ENCODE measurements at places on chromosomes 3 and 15.
A peak's percentile ranks its signal among the peaks of the same experiment; 100 is the strongest.

DNA sequence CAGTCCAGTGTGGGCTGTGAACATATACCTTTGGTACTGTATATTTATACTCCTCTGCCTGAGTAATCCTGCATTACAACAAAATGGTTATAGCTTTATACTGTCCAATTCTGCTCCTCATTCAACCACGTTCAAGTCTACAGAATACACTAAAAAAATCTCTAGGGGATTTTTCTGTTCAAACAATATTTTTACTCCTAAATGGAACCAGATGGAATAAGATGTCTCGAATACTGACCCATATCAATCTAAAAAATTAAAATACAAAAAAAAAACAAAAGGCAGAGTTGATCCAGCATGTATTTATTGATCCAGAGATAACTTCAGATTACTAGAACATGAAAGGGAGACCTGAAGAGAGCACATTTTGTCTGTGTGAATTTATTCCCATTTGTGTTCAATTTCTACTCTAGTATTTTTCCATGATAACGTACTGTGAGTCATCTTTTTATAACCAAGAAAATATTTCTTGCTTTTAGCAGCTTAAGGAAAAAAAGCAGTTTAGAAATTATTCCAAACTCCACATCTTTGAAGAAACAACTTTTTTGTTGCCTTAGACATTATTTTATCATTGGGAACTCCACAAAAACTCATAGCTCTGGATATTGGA lies 910.7 kb downstream of the TBL1XR1 start:
- H3K36me3 ChIP-seq = no peaks in the 10 kb centered on the region
- no peak overlapping the region for H3K27ac ChIP-seq
- H3K4me3 ChIP-seq = no peak overlapping the region
- H3K4me1 ChIP-seq = no peaks in the 10 kb centered on the region
- no peaks in the 10 kb centered on the region for H3K27me3 ChIP-seq
- DNase-seq = no peak

- H3K4me1 ChIP-seq = no peaks in the 10 kb centered on the region
- H3K36me3 ChIP-seq = no peaks in the 10 kb centered on the region
- DNase-seq = peak; percentile 20
- no peak overlapping the region for H3K4me3 ChIP-seq
- no peaks in the 10 kb centered on the region for H3K27me3 ChIP-seq
Measured at GRCh38 chr3:115758076-115758763, 134.9 kb downstream of the GAP43 start.

DNA sequence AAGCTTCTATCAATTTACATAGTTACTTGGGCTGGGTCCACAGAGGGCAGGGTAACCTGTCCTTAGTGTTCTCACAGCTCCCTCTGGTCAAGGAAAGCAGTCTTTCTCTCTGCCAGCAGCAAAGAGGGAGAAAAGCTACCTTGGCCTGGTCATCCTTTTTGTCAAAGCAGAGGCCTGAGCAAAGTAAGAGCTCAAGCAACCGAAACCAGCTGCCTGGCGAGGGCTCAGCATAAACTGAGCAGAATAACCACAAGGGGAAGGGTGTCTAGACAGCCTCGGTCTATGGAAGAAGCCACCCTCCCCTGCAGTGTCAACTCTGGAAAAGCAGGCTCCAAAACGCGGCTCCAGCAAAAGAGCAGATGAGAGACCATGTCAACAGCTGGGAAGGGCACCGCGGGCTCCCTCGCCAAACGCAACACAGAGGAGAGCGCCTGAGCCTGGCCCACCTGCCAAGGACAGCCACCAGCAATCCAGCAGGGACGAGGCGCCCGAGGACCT lies 17.4 kb downstream of the LRIG1 start:
- no peaks in the 10 kb centered on the region for H3K27me3 ChIP-seq
- H3K27ac ChIP-seq = peak overlapping the region; percentile 76
- no peaks in the 10 kb centered on the region for H3K36me3 ChIP-seq
- peak; percentile 88 for DNase-seq

DNA sequence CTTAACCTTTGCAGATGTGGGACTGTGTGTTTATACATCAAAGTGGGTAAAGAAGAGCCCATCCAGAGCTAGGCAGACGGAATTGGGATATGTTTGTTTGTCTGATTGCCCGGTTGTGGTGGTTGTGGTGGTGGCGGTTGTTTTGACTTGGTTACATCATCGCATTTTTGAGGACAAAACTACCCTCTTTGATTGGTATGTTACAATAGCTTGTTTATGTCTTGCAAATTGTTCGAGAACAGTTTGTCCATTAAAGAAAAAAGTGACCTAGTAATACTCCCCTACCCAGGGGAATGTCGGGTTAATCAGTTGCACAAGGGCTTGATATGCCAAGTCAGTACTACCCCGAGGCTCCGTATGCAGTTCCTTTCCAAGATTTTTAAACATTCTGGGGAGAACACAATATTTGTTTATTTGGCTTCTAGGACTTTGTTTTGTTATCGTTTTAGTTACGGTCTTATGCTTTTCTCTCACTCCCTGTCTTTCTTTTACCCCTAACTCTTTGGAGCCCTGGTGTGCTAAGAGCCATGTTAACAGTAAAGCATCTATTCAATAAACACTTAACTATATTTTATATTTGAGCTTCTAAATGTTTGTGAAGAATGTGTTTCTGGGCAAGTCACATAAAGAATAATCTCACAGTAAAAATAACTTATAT lies 315.4 kb downstream of the LPP start:
- no peak overlapping the region for H3K4me3 ChIP-seq
- H3K4me1 ChIP-seq = peaks cover 42% of the 10 kb centered on the region
- peak; percentile 34 for DNase-seq
- H3K36me3 ChIP-seq = peaks cover 4% of the 10 kb centered on the region

- H3K27ac ChIP-seq = no peak overlapping the region
- no peak for DNase-seq
- H3K4me3 ChIP-seq = no peak overlapping the region
- peaks cover 6% of the 10 kb centered on the region for H3K4me1 ChIP-seq
Measured at GRCh38 chr3:194064380-194065332, 71.3 kb upstream of the HES1 start.

DNA sequence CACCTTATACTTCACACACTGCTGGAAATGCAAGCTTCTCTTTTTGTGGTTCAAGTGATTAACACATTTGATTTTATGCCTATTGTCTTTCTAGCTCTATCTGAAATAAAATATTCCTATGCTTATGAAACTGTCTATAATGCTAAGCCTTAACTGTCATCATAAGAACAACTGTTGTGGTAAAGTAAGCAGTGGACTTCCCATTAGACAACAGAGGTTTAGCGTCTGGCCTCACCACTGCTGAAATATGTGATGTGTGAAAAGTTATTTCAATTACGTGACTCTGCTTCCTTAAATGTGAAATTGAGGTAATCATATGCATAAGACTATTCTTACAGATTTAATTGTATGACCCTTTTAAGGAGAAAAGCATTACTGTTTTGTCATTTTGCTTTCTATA lies 140.2 kb upstream of the LYSMD4 start:
- no peaks in the 10 kb centered on the region for H3K36me3 ChIP-seq
- H3K4me3 ChIP-seq = no peak overlapping the region
- no peak for DNase-seq
- no peaks in the 10 kb centered on the region for H3K27me3 ChIP-seq
- H3K27ac ChIP-seq = no peak overlapping the region

GRCh38 chr3:195876297-195877064 lies 31.9 kb downstream of the TNK2 start:
- H3K4me3 ChIP-seq = no peak overlapping the region
- no peak overlapping the region for H3K27ac ChIP-seq
- no peaks in the 10 kb centered on the region for H3K27me3 ChIP-seq
- no peak for DNase-seq
- H3K4me1 ChIP-seq = no peaks in the 10 kb centered on the region
- no peaks in the 10 kb centered on the region for H3K36me3 ChIP-seq

DNA sequence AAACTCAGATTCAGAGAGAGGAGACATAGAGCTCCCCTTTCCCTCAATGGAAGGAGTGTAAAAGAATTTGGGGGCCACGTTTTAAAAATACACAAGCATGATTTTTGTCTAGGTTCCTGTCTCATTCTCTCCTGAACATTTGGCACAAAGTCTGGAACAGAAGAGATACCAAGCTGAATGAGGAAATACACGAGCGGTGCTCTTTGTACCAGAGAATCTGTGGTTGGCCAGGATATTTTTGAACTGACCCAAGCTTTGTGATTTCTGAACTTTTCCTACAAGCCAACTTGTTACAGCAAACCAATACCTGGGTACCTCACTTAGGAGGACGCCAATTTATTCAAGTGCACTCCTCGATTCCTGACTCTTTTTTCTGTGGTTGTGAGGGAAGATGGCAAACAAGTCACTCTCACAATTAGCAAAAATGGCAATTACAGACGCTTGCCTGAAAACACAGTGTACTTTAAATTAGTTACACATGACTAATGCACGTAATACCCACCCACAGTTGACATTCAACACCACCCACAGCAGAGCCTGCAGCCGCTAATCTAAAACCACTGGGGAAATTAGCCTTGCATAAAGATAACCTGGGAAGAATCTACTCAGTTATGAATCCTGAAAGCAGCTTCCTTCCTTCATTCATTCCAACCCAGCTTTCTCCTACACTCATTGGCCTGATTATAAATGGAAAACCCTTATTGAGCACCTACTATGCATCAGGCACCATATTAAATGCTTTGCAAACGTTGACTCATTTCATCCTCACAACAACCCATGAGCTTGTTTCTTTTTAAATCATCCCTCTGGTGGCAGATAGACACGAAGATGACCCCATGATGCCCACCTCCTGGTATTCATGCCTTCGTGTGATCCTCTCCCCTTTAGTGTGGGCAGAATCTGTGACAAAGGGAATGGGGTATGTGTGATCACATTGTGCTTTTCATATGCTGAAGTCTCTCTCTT lies 293.5 kb downstream of the KBTBD8 start:
- H3K27me3 ChIP-seq = no peaks in the 10 kb centered on the region
- DNase-seq = no peak
- H3K4me1 ChIP-seq = no peaks in the 10 kb centered on the region
- no peak overlapping the region for H3K4me3 ChIP-seq
- H3K27ac ChIP-seq = no peak overlapping the region
- H3K36me3 ChIP-seq = no peaks in the 10 kb centered on the region

- H3K4me1 ChIP-seq = peaks cover 10% of the 10 kb centered on the region
- H3K27ac ChIP-seq = no peak overlapping the region
- H3K36me3 ChIP-seq = no peaks in the 10 kb centered on the region
- DNase-seq = no peak
- H3K4me3 ChIP-seq = peak overlapping the region; percentile 51
Measured at GRCh38 chr3:94158512-94158911, 95.7 kb downstream of the NSUN3 start.

GRCh38 chr15:98002419-98002818 lies 41.9 kb downstream of the ARRDC4 start:
- H3K36me3 ChIP-seq = no peaks in the 10 kb centered on the region
- H3K27ac ChIP-seq = no peak overlapping the region
- H3K4me3 ChIP-seq = no peak overlapping the region
- DNase-seq = no peak

GRCh38 chr3:171200052-171200749 lies 173.7 kb upstream of the SLC2A2 start:
- H3K36me3 ChIP-seq = no peaks in the 10 kb centered on the region
- H3K4me1 ChIP-seq = peaks cover 11% of the 10 kb centered on the region
- no peak overlapping the region for H3K4me3 ChIP-seq

- no peaks in the 10 kb centered on the region for H3K27me3 ChIP-seq
- H3K4me1 ChIP-seq = no peaks in the 10 kb centered on the region
- H3K27ac ChIP-seq = no peak overlapping the region
- no peak overlapping the region for H3K4me3 ChIP-seq
Measured at GRCh38 chr3:183967693-183968092, 50.0 kb downstream of the ABCC5 start.

- peak overlapping the region; percentile 79 for H3K4me3 ChIP-seq
- peaks cover 21% of the 10 kb centered on the region for H3K4me1 ChIP-seq
- no peaks in the 10 kb centered on the region for H3K36me3 ChIP-seq
- no peaks in the 10 kb centered on the region for H3K27me3 ChIP-seq
- no peak for DNase-seq
Measured at GRCh38 chr3:136753326-136753939, 1.3 kb upstream of the STAG1 start.

DNA sequence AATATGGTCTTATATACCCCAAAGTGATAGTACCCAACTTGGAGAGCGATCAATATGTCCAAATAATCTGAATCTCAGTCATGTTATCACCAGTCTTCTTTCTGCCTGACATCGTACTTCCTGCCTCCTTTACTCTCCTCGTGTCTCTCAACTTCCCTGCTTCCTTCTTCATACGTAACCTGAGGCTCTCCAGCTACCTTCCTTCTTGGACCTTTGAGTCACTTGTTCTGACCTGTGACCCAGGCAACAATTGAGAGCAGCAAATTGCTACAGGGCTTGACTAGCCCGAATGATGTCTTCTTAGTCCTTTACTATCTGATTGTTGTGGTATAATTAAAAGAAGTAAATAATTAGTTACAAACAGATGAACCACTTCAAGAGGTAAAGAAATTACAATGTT lies 145.9 kb upstream of the MBNL1 start:
- H3K4me1 ChIP-seq = peaks cover 18% of the 10 kb centered on the region
- no peak overlapping the region for H3K4me3 ChIP-seq
- no peak for DNase-seq
- no peak overlapping the region for H3K27ac ChIP-seq
- H3K36me3 ChIP-seq = no peaks in the 10 kb centered on the region

DNA sequence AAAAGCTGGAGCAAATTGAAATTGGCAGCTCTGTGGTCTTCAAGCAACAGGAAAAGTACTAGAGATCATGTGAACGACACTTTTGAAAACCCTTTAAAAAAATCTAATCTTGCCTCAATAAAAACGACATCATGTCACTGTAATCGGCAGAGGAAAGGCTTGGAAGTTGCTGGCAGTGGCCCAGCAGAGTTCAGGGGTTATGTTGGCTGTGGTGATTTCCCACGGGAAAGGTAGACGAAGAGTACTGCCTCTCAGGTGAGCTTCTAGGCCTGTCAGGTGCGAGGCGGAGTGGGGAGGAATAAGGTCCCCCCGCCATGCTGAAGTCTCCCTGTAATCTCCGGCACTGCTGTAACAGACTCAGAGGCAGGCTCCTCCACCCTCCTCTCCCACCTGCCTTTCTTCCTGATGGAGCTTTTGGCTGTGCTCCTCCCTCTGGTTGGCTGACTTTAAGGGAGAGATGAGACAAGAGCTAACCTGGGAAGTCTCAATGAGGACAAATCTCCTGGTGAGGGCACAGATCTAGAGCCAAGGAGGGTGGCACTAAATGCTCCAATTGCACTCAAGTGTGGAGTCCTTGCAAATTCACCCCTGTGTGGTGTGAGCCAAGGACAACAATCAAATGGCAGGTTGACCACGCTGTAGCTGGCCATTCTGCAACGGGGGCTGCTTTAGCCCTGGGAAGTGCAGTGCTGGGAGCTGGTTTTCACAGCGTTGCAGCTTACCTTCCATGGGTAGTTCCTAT lies 18.7 kb upstream of the HES1 start:
- no peak for DNase-seq
- H3K4me3 ChIP-seq = no peak overlapping the region
- peaks cover 31% of the 10 kb centered on the region for H3K27me3 ChIP-seq
- no peaks in the 10 kb centered on the region for H3K36me3 ChIP-seq
- H3K27ac ChIP-seq = no peak overlapping the region
- H3K4me1 ChIP-seq = peaks cover 8% of the 10 kb centered on the region

DNA sequence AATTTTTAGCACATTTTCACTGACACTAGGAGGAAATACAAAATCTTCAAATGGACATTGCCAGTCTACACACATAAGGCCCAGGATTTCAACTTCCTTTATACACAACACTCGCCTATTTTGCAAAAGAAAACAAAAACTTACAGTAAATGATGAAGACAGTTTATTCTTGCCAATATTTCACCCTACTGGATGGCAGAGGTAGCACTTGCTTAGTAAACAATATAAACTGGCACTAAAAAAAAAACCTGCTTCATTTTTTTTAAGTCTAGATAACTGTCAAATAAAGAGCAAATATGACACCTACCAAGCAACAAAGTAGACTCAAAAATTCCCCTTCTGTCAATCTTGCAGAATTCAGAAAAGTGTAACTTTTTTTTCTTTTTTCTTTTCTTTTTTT lies 204.0 kb downstream of the VPS13C start:
- H3K4me3 ChIP-seq = no peak overlapping the region
- H3K27me3 ChIP-seq = no peaks in the 10 kb centered on the region
- no peaks in the 10 kb centered on the region for H3K4me1 ChIP-seq
- H3K27ac ChIP-seq = no peak overlapping the region
- H3K36me3 ChIP-seq = no peaks in the 10 kb centered on the region
